ENCODE measurements at places on chromosomes 3 and 15.

- peak; percentile 54 for DNase-seq
These were observed 25.5 kb downstream of the ASB7 start for GRCh38 chr15:100627789-100628395.

DNA sequence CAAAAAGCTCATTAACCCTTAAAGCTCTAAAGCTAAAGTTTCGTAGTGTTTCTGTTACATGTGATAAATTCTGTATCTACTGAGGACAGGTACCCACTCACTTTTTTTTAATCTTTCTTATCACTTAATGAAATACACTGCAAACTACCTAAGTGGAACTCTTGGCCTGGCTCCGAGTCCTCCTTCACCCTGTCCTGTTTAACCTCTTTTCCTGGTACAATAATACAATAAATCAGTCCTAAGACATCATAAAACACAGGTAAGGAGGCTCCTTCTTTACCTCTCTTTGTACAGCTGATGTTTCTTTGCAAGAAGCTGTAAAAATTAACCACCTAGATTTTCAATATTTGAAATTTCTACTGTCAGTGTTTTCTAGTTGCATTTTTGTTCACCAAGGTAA, 15.8 kb downstream of the SEMA6D start:
- no peak for DNase-seq

DNA sequence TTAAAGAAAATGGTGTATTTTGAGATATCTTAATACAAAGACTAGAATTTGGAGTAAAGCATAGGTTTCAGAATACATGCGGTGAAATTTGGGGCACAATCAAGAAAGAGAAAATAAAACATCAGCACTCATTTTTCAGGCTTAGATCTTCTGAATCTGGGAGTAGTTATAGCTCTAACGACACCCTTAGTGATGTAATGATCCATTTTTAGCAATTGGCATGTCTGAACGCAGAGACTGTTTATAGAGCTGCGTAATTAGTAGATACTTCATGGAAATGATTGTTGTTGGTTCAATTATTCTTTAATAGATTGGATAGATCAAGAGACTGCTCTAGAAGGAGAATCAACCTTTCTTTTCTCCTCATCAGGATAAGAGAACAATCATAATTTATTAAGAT, 47.5 kb upstream of the SNRK start:
- DNase-seq: no peak

- no peak for DNase-seq
These were observed 226.7 kb upstream of the DCBLD2 start for GRCh38 chr3:99128235-99128634.

DNA sequence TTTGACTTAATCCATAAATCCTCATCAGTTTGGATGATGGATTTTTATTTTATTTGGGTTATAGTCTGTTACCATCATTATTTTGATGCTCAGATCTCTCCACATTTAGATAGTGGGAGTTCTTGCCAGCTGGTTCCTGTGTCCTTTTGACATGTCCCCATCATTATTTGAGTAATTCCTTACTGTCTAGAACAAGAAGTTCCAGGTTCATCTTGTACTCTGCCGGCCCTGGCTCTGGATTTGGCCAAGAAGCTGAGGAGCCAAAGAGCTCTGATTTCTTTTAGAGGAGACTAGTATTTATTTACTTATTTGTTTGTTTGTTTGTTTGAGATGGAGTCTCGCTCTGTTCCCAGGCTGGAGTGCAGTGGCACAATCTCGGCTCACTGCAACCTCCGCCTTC, 54.3 kb downstream of the PTPRG start:
- DNase-seq: no peak

DNA sequence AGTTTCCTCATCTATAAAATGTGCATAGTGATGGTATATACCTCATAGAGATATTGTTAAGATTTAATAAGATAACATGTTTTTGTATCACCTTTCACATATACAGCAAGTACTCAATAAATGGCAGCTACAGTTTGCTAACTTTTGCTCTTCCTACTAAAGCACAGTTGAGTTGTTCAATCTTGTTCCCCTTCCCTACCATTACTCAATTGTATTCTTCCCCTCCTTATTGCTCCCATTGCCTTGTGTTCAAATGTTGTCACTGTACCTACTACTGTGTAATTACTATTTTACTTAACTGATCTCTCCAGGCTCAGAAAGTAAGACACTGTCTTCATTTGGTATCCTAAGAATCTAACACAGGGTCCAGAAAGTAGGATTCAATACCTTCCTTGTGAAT, 5.5 kb downstream of the CD47 start:
- DNase-seq: no peak

GRCh38 chr15:52329987-52330386, 34.4 kb upstream of the MYO5C start:
- no peak for DNase-seq

GRCh38 chr15:47395076-47395475, 322.2 kb upstream of the SEMA6D start:
- no peak for DNase-seq

DNA sequence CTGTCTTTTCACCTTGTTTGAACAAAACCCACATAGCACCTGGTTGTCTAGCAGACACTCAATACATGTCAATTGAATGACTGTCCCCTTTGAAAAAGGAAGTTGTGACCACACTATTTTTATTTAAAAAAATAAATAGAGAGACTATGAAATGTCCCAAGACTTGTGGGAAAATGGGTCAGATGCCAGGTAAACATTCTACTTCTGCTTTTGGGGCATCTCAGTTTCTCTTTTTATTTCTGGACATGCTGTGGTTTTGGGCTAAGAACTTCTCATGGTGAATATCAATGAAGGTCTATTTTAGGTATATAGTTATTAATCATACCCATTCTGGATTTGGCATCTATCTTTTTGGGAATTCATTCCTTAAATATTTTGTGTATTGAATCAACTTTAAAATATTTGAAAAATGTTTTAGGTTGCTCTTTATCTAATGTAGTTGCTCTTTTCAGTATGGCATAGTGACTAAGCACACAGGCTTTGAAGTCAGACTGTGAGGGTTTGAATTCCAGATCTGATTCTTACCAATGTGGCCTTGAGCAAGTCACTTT, 4.4 kb downstream of the TMEM45A start:
- DNase-seq: no peak

- no peak for DNase-seq
These were observed 9.5 kb downstream of the CYP19A1 start for GRCh38 chr15:51328926-51329325.

GRCh38 chr3:167456157-167456799, 17.6 kb downstream of the SERPINI2 start:
- DNase-seq: no peak

- DNase-seq: no peak
These were observed 86.9 kb upstream of the UBE3A start for GRCh38 chr15:25525741-25526140.

- DNase-seq: no peak
These were observed 18.2 kb upstream of the CLDN16 start for GRCh38 chr3:190369668-190370295.

GRCh38 chr3:189897406-189897805, 223.3 kb downstream of the P3H2 start:
- DNase-seq: no peak

- peak; percentile 7 for DNase-seq
These were observed 1.2 kb downstream of the BNC1 start for GRCh38 chr15:83283138-83283812.

Measured in stimulated activated naive CD8-positive, alpha-beta T cell treated with anti-CD3 and anti-CD28 coated beads, Interleukin-15, Interleukin-2, amounts not matched to agents 100 U/mL and 50 U/mL, for 24 hours (primary cell).